ENCODE measurements at places on chromosomes 6 and 20. TPM values are rescaled to one million over a fixed set of nuclear protein-coding genes. Genes with fewer than 3 reads are reported as not detected.

- no peak overlapping the region for H3K27ac ChIP-seq
- H3K4me3 ChIP-seq = no peak overlapping the region
- H3K4me1 ChIP-seq = no peaks in the 10 kb centered on the region
- DNase-seq = no peak
- H3K36me3 ChIP-seq = no peaks in the 10 kb centered on the region
- no peaks in the 10 kb centered on the region for H3K27me3 ChIP-seq
These were observed 5.2 kb downstream of the HAO1 start for GRCh38 chr20:7935027-7935551.

GRCh38 chr6:55445648-55446204 is 118.5 kb downstream of the GFRAL start:
- no peak overlapping the region for H3K27ac ChIP-seq
- H3K4me1 ChIP-seq = no peaks in the 10 kb centered on the region
- DNase-seq = no peak
- H3K27me3 ChIP-seq = no peaks in the 10 kb centered on the region

DNA sequence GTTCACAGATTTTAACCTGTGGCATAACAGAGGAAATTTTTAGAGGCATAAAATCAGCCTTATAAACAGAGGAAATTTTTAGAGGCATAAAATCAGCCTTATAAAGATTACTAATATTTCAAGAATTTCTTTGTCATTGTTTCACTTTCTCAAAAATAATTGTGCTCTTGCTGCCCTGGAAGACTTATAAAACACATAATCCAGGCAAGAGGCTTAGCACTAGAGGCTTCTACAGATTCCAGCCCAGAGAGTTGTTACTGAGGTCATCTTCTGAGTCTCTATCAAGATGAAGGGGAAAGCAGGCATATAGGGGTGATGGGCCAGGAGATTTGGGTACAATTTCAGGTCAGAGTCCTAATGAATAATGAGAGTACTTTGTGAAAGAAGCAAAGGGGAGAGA is 85.7 kb downstream of the RFPL4B start:
- H3K4me1 ChIP-seq = peaks cover 10% of the 10 kb centered on the region
- no peak for DNase-seq
- H3K27me3 ChIP-seq = no peaks in the 10 kb centered on the region
- no peak overlapping the region for H3K4me3 ChIP-seq

GRCh38 chr20:56909918-56910714 is 281.0 kb downstream of the TFAP2C start:
- DNase-seq = peak; percentile 34
- H3K4me3 ChIP-seq = no peak overlapping the region
- no peaks in the 10 kb centered on the region for H3K36me3 ChIP-seq
- no peaks in the 10 kb centered on the region for H3K4me1 ChIP-seq
- H3K27ac ChIP-seq = no peak overlapping the region
- peaks cover 12% of the 10 kb centered on the region for H3K27me3 ChIP-seq

DNA sequence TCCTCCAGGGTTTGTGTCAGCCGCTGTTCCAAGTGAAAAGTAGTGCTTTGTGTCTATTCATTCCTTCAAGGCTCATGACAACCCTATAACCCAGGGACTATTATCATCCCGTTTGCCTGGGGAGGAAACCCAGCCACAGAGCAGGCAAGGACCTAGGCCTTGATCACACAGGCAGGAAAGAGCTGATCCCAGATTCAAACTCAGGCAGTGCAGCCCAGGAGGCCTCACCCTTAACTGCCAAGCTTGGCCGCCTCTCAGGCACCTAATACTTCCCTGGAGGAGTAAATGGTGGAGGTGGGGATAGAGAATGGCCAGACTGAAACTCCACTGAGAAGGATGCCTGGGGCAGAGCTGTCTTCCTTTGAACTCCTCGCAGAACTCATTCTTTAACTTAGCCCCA is 215.1 kb upstream of the QKI start:
- H3K36me3 ChIP-seq = no peaks in the 10 kb centered on the region
- no peak overlapping the region for H3K4me3 ChIP-seq
- H3K27me3 ChIP-seq = no peaks in the 10 kb centered on the region
- no peak overlapping the region for H3K27ac ChIP-seq
- no peaks in the 10 kb centered on the region for H3K4me1 ChIP-seq

- no peak overlapping the region for H3K27ac ChIP-seq
- H3K36me3 ChIP-seq = peaks cover 21% of the 10 kb centered on the region
- DNase-seq = no peak
These were observed 43.1 kb downstream of the CD109 start for GRCh38 chr6:73739096-73739495.

GRCh38 chr20:53708129-53708968 is 114.7 kb upstream of the ZNF217 start:
- H3K4me1 ChIP-seq = peaks cover 34% of the 10 kb centered on the region
- H3K36me3 ChIP-seq = no peaks in the 10 kb centered on the region
- H3K27me3 ChIP-seq = no peaks in the 10 kb centered on the region
- H3K27ac ChIP-seq = 0 out of 2 replicates have a peak overlapping the region, but pooled peaks have one; percentile 7
- DNase-seq = peak; percentile 42
- no peak overlapping the region for H3K4me3 ChIP-seq

GRCh38 chr6:111552241-111552744 is 53.4 kb downstream of the TRAF3IP2 start:
- DNase-seq = peak; percentile 94
- peaks cover 85% of the 10 kb centered on the region for H3K4me1 ChIP-seq
- H3K36me3 ChIP-seq = 0 out of 2 replicates have a peak, but pooled peaks cover 2% of the 10 kb centered on the region
- H3K4me3 ChIP-seq = no peak overlapping the region
- no peaks in the 10 kb centered on the region for H3K27me3 ChIP-seq

GRCh38 chr20:43681468-43681942 is 14.6 kb downstream of the MYBL2 start:
- H3K27me3 ChIP-seq = no peaks in the 10 kb centered on the region
- peaks cover 51% of the 10 kb centered on the region for H3K36me3 ChIP-seq
- DNase-seq = no peak
- no peak overlapping the region for H3K4me3 ChIP-seq
- H3K4me1 ChIP-seq = peaks cover 9% of the 10 kb centered on the region
- H3K27ac ChIP-seq = no peak overlapping the region

GRCh38 chr20:51505566-51505965 is 37.0 kb downstream of the NFATC2 start:
- H3K4me3 ChIP-seq = no peak overlapping the region
- no peaks in the 10 kb centered on the region for H3K27me3 ChIP-seq
- DNase-seq = no peak
- no peaks in the 10 kb centered on the region for H3K36me3 ChIP-seq

DNA sequence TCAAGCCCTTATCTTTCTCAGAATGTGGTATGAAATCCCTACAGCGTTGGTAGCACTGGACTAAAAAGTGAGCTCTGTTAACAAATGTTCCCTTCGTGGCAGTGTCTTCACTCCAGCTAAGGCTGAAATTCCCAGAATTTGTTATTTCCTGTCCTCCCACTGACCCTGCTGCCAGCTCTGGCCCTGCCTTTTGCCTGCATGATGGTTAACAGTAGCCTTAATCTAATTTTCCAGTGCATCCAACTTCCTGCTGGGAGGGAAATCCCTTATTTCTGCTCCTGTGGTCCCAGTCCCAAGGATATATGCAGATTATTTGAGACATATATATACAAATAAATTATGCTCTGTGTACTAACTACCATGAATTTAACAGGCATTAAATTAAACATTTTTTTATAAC is 157.2 kb upstream of the CARMIL1 start:
- H3K4me1 ChIP-seq = no peaks in the 10 kb centered on the region
- H3K36me3 ChIP-seq = no peaks in the 10 kb centered on the region
- no peak overlapping the region for H3K4me3 ChIP-seq
- no peak for DNase-seq
- no peak overlapping the region for H3K27ac ChIP-seq
- H3K27me3 ChIP-seq = no peaks in the 10 kb centered on the region

DNA sequence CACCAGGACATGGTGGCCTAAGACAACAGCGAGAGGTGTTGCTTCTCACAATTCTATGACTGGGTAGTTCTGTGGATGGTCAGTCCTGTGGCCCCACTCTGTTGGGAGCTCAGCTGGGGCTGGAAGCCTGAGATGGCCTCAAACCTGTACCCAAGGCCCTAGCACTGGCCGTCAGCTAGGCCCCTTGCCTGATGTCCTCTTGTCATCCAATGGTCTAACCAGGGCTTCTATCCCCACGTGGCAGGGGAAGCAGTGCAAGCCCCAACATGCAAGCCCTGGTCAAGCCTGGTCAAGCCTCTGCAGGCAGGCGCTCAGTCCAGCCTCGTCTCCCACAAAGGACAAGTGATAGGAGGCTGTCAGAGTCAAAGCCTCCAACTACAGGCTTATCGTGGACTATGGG is 196.5 kb upstream of the CST7 start:
- no peaks in the 10 kb centered on the region for H3K27me3 ChIP-seq
- H3K27ac ChIP-seq = no peak overlapping the region
- H3K4me3 ChIP-seq = no peak overlapping the region
- H3K4me1 ChIP-seq = peaks cover 6% of the 10 kb centered on the region
- H3K36me3 ChIP-seq = no peaks in the 10 kb centered on the region

DNA sequence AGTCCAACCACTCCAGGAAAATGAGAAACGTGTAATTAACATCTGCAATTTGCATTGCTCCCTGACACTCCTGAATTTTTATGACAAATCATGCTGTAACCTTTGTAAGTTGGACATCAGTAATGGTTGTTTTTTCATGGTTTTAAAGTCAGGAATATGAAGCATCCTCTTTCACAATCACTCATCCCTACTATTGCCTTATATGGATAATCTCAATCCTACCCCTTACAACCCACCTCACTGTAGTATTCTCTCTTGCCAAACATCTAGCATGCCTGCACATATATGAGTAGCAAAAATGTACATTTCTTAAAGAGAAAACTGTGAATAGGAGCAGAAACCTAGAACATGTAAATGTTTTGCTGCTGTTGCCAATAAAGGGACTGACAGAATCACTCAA is 729.5 kb downstream of the KIF16B start:
- H3K36me3 ChIP-seq = no peaks in the 10 kb centered on the region
- H3K4me3 ChIP-seq = no peak overlapping the region
- DNase-seq = no peak
- no peak overlapping the region for H3K27ac ChIP-seq
- no peaks in the 10 kb centered on the region for H3K27me3 ChIP-seq
- H3K4me1 ChIP-seq = no peaks in the 10 kb centered on the region

DNA sequence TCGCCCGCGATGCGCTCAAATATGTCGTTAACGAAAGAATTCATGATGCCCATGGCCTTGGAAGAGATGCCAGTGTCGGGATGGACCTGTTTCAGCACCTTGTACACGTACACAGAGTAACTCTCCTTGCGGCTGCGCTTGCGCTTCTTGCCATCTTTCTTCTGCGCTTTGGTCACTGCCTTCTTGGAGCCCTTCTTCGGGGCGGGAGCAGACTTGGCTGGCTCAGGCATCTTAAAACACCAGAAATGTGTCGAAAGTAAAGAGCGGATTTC is 36.4 kb downstream of the HFE start:
- H3K27ac ChIP-seq = peak overlapping the region; percentile 89
- DNase-seq = no peak
- peaks cover 25% of the 10 kb centered on the region for H3K36me3 ChIP-seq

- H3K27me3 ChIP-seq = peaks cover 3% of the 10 kb centered on the region
- DNase-seq = no peak
- H3K4me3 ChIP-seq = no peak overlapping the region
- H3K4me1 ChIP-seq = no peaks in the 10 kb centered on the region
These were observed 119.1 kb downstream of the PRND start for GRCh38 chr20:4840801-4841200.

DNA sequence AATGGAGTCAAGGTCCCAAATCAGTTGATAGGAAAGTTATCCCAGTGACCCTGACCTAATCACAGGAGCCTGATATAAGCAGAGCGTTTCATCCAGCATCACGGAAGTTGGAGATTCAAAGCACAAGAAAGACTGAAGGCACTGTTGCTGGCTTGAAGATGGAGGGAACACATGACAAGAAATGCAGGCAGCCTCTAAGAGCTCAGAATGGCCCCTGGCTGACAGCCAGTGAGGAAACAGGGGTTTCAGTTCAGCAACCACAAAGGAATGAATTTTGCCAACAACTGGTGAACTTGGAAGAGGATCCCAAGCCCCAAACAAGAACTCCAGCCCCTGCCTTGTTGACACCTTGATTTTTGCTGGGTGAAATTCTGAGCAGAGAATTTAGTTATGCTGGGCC is 778.5 kb downstream of the MAFB start:
- no peaks in the 10 kb centered on the region for H3K27me3 ChIP-seq
- H3K36me3 ChIP-seq = no peaks in the 10 kb centered on the region
- H3K27ac ChIP-seq = no peak overlapping the region

GRCh38 chr6:36419310-36419709 is 23.3 kb downstream of the PXT1 start:
- no peaks in the 10 kb centered on the region for H3K27me3 ChIP-seq
- no peak overlapping the region for H3K4me3 ChIP-seq
- peaks cover 12% of the 10 kb centered on the region for H3K4me1 ChIP-seq
- no peak for DNase-seq
- no peaks in the 10 kb centered on the region for H3K36me3 ChIP-seq
- H3K27ac ChIP-seq = no peak overlapping the region

- H3K27me3 ChIP-seq = peaks cover 37% of the 10 kb centered on the region
- no peak overlapping the region for H3K4me3 ChIP-seq
- no peak for DNase-seq
- no peak overlapping the region for H3K27ac ChIP-seq
These were observed 7.3 kb downstream of the TFAP2D start for GRCh38 chr6:50720623-50721022.

DNA sequence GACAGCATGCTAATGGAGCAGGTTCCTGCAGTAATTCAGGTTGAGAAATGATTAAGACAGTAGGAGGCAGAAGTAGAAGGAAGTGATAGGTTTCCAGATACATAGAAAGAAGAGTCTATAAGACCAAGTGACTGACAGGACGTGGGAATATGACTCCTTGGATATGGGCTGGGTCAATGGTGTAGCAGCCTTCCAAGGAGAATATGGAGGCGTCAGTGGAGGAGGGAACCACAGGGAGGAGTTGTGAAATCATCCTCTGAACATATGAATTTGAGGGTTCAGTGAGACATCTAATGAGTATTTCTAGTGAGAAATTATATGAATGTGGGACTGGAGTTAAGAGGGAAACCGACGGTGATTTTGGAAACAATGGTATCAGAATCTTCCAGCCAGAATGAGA is 43.3 kb downstream of the NUDT3 start:
- no peak overlapping the region for H3K27ac ChIP-seq
- H3K36me3 ChIP-seq = no peaks in the 10 kb centered on the region
- H3K4me3 ChIP-seq = no peak overlapping the region
- no peaks in the 10 kb centered on the region for H3K27me3 ChIP-seq
- DNase-seq = no peak
- no peaks in the 10 kb centered on the region for H3K4me1 ChIP-seq

DNA sequence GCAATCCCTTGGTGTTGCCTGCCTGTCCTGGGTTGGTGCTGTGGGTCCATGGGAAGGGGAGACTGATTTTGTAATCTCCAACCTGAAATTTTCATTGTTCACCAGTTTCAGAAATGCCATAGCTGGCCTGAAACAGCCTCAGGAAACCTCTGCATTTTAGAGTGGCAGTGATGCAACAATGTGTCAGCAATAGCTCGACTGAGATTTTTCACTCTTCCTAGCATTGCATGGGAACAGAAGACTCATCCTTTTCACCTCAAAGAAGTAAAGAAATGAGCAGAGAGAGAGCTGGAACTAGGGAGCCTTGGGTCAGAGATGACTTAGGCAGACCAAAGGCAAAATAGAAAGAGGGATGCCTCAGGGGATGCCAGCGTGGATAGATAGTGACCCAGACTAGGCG is 23.7 kb upstream of the TMEM14A start:
- no peak overlapping the region for H3K4me3 ChIP-seq
- no peaks in the 10 kb centered on the region for H3K36me3 ChIP-seq
- no peak for DNase-seq
- peaks cover 17% of the 10 kb centered on the region for H3K4me1 ChIP-seq
- H3K27me3 ChIP-seq = no peaks in the 10 kb centered on the region

The EPPIN gene
- not detected for total RNA-seq

The SH3BGRL2 gene
- 4.7 TPM for total RNA-seq

The PRDM1 gene
- 1.3 TPM for total RNA-seq

The IL17A gene
- total RNA-seq = not detected

The MMP24 gene
- 0.50 TPM for total RNA-seq

The ALDH8A1 gene
- not detected for total RNA-seq

The PET117 gene
- 21.7 TPM for total RNA-seq
